B cell (primary cell): ENCODE measurements at places on chromosomes 5 and 9.

- DNase-seq = no peak
These were observed 3.3 kb downstream of the STKLD1 start for GRCh38 chr9:133379153-133380086.

DNA sequence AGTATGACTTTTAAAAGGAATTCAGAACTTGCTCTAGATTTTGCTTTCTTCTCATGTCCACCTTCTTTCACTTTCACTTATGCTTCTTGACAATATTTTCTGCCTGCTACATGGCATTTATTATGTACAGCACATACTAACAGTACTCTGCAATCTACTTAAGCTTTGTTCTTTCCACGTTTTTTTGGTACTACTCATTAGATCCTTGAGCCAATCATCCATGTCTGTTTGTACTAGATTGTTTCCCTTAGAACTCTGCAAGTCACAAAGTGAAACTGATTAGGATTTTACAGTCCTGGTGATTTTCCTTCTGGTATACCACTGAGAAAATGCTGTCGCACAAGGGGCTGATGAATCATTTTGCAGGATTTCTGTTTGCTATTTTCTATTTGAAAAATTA lies 78.3 kb downstream of the PARP8 start:
- peak; percentile 34 for DNase-seq

GRCh38 chr5:79513308-79513703 lies 628 bp downstream of the HOMER1 start:
- no peak for DNase-seq

- peak; percentile 12 for DNase-seq
These were observed 298.6 kb downstream of the PARP8 start for GRCh38 chr5:50964746-50965653.

- no peak for DNase-seq
These were observed 8.2 kb downstream of the CTSL start for GRCh38 chr9:87734106-87734505.

DNA sequence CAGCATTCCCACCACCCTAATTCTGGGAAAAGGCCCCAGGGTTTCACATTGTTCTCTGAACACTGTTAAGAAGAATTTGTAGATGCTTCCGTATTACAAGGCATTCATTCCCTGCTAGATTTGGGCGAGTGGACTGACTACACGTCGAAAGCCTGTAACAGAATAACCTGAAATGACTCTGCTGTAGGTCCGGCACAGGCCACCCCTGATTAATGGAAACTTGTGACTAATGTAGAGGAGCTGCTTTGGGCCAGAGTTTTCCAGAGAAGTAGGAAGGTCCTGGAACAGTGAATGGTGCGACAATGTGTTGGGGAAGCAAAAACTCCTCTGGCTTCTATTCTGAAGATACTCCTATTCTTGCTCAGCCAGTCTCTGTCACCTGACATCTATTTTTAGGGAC lies 87.6 kb downstream of the NR3C1 start:
- no peak for DNase-seq

DNA sequence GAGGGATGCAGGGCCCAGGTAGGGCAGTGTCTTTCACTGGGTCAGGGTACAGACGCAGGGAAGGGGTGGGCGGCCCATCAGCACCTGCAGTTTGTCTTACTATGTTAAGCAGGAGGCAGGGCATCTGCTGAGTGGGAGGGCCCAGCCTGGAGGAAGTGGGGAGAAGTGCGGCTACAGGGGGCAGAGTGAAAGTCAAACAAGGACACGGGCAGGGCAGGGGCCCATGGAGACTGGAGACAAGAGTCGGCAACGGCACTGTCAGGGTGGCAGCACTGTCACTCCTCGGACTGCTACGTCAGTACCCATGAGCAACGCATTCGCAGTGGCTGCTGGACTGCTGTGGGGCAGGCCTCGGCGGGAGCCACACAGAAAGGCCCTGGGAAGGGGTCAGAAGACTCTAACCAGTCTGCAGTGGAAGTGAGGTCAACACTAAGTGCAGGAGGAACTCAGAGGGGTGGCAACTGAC lies 19.7 kb downstream of the CAMSAP1 start:
- DNase-seq = peak; percentile 72

DNA sequence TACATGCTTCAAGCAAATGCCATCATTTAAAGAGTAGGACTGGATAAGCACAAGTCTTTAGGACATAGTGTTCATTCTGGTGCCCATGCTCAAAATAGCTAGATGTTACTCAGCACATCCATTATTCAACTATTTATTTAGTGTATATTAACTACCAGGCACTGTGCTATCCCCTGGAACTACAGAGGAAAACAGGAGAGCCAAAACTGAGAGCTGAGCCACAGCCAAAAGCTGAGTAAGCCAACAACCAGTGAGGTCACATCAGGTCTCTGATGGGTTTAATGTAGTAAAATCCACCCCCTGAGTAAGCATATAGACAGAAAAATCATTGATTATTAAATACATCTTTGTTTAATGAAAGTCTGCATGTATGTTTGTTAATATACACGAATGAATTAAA lies 469.3 kb upstream of the DMAC1 start:
- DNase-seq = no peak

DNA sequence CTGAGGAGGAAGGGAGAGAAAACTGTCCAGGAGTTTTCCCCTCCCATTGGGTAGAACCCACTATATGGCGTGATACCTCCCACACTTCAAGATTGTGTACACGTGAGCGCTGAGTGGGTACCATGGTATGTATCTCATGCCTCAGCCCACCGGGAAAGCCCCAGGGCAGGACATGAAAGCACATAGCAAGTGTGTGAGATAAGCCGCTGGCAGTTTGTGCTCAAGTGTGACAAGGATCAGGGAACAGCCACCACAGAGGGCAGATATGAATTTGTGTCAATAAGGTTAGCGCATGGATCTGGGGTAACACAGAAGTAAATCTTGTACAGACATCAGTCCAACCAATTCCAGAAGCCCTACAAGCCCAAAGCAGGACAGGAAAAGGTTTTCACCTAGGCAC lies 42.6 kb upstream of the NAA35 start:
- DNase-seq = no peak

DNA sequence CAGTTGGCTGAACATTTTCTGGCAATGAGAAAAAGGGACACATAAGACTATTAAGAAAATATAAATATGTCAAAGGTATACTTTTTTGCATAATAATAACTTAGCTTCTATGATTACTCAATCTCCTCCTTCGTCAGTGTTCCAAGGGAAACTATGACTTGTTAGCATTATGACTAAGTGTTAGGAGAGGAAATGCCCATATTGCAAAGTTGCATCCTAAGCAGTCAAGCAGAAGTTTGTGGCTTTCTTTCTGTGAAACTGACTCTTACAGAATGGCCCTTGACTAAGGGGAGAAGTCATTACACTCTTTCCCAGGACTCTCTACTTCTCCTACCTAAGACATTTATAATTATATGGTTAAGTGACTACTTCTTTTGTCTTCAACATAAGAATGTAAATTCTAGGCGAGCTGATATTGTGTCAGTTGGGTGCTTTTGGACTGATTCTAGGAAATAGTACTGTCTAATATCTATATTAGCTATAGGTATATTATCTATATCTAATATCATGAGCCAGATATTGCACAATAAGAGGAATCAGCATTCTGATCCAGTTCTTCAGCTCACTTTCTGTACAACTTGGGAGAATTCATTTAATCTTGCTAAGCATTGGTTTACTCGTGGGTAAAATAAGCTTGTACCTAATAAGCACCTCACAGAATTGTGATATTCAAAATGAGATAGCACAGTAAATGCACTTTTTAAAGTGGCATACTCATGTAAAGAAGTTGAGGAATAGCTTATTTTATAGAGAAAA lies 16.4 kb upstream of the SPINK6 start:
- DNase-seq = no peak

DNA sequence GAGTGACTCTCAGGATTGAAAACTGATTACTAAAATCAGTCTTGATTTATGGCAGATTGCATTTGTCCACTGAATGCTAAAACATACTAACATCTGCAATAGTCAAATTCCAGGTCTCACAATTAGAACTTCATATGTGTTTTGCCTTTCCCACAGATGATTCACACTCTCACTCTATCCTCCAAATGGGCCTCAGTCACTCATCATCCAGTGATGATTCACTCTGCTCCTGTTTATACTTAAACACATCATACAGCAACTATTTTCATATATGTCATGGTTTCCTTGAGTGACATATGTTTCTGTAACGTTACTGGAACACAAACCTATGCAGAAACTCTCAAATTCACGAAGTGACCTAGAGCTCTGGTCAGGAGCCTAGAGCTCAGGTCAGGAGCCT lies 512.9 kb downstream of the HINT1 start:
- no peak for DNase-seq

GRCh38 chr5:108315829-108316228 lies 66.1 kb downstream of the FBXL17 start:
- DNase-seq = no peak
